ENCODE measurements at places on chromosomes 5 and 9.
A peak's percentile ranks its signal among the peaks of the same experiment; 100 is the strongest.

DNA sequence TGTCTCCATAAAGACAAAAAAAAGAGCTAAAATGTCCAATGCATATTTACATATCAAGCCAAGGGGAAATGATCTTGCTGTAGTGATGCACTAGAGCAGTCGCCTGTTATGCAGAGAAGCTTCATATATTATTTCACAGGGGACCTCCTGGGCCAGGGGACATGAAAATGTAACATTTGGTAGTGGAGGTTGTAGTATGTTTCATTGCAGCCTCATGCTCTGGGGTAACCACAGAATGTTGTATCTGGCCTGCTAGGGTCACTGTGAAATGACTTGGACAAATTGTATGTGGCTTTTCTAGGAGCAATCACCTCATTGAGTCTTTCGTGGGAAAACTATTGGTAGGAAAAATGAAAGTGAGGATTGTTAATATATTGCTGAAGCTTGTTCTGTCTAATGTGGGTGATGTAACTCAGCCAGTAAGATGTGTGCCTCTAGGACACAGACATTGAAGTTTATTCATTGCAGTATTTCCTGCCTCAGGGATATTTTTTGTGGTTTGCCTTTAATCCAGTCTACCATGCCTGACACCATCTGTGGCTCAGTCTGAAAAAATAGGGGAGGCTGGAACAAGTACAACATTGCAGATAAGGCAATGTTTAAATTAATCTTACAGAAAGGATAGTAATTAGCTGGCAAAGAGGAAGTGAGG, 430.8 kb upstream of the TNC start:
- DNase-seq, result no peak

DNA sequence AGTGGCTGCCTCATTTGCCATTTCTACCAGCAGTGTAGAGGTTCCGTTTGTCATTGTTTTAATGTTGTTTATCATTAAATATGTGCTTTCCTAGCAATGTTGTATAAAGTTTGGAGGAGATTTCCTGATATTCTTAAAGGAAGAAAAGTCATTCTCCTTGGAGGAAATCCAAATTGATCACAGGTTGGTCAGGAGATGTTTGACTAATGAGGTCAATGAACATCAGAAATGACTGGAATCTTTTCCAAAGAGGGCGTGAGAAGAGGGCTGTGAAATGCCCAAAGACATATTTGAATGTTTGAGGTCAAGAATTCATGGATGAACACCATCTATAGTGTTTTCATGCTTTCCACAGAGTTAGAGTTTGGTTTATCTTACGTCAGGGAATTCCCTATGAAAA, 471.3 kb downstream of the MAT2B start:
- no peak for DNase-seq

DNA sequence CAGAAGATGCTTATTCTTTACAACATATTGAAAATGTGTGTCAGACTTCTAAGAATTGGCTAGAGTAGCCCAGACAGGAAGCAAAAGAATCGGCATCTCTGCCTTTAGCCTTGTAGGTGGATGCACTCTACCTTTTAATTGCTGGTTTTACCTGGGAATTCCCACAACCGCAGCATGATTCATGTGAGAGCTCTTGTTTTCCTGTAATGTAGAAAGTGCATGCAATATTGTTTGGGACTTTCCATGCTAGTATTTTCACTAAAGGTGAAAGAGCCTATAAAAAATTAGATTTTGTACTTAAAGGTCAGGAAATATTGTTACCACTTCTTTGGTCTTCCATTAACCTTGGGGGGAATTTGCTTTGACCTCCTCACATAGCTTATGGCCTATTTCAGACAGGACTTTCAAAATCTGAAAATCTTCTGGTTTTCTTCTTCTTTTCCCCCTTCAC, 89.8 kb downstream of the NTRK2 start:
- peak; percentile 11 for DNase-seq

- no peak for DNase-seq
Observed at GRCh38 chr5:180340856-180341255, 12.3 kb downstream of the GFPT2 start.

GRCh38 chr5:225334-225733, 7.2 kb downstream of the SDHA start:
- no peak for DNase-seq

DNA sequence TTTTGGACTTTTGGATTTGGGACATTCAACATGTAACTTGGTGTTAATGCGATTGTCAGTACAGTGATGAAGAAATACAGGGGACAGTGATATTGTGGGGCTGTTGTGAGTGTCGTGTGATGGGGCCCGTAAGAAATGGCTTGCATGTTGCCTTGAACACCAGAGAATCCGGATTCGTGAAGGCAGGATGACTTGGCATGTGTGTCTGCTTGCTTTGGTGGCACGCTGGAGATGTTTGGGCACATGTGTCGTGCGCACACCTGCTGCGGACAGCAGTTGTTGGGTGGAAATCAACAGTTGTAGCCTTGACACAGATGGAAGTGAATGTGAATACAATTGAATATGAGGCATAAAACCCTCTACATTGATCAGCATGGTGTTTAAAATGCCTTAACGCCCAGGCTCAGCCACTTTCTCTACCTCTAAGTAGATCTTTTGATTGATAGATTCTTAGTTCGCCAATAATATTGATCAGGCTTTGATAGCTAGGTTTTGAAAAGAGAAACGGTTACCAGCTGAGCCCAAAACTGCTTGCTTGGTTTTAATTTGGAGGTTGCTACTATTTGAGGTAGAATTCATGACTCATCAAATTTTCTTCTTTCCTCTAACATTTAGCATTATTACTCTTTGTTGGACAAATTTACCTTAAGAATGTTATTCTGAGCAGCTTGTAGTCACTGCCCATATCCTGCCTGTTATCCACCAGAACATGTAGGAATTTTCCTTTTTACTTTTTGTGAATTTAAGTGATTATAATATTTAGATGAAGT, 94.4 kb downstream of the TRIO start:
- no peak for DNase-seq

DNA sequence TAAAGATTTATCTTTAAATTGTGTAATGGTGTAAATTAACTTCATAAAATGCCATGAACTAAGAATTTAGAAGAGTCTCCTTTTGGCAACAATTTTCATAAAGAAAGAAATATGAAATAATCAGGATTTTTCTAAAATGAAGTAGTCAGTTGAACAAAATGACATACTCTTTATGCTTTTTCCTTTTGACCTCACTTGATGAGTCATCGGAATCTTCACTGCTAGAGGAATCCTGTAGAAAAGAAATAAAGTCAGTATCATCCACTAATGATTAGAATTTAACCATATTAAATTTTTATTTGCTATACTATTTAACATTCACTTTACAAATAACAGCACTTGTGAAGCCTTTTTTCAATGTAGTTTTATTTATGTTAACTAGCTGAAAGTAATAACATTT, 26.1 kb downstream of the CHD1 start:
- no peak for DNase-seq

DNA sequence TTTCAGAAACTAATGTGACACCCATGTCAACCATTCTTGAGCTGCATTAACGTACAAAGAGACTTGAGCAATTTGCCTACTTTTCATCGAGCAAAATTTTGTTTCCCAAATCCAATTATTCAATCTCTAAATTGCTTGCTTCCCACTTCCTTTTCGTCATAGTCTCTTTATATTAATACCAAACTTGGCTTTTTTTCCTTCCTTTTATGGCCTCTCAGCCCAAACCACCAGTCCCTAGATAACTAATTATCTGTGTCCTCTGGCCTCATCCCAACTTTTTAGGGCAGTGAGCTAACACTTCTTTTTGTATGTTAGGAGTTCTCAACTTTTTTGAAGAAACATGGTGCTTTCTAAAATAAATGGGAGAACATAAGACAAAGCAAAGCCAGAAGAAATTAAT, 155.5 kb upstream of the S1PR3 start:
- no peak for DNase-seq

- no peak for DNase-seq
Observed at GRCh38 chr5:56876327-56876726, 33.1 kb upstream of the SETD9 start.

DNA sequence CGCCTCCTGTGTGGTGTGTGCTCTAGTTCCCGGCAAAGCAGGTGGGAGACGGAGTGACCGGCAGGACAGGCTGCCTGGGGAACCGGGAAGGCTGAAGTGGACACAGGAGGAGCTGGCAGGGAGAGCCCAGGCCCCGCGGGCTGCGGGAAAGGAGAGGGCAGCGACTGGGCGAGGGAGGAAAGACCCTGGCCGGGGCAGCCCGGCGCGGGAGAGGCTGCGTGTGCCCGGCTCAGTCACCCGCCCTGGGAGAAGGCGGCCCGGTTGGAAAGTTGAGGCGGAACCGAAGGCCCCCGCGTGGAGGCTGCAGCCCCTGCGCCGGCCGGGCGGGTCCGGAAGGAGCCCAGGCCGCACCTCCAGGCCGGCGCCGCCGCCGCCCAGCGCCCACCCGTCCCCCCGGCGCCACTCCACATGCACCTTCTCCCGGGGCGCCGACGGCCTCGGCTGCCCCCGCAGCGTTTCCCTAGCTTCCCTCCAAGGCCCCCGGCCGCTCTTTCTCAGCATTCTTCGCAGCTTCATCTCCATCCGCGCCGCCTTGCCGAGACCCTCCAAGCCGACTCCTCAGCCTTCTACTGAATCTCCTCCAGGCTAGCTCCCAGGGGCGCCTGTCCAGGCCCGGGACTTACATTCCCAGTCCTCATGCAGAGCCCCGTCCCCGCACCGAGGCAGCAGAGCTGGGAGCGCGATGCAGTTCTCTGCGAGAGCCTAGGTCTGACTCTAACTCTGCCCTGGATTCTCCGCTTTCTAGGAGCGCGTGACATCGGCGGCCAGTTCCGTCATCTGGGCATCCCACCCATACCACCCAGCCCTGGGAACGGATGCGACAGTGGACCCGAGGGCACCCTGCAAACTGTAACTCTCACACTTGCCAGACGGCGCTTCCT, 152.0 kb downstream of the ERCC6L2 start:
- no peak for DNase-seq

DNA sequence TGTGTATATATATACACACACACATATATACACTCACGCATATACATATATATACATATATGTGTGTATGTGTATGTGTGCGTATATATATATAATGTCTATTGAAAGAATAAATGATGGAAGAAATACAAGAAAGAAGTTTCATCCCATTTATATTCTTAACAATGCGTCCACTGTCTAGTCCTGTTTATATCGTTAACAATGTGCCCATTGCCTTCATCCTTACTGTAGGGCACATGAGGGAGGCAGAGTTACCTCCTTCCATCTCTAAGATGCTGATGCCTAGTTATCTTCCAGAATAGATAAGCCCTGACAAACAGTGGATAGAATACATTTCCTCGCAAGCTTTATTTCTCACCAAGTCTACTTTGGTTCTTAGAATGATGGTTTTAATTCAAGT, 389.8 kb upstream of the SEMA6A start:
- no peak for DNase-seq

GRCh38 chr5:173451651-173452050, 123.4 kb upstream of the STC2 start:
- DNase-seq, result no peak

DNA sequence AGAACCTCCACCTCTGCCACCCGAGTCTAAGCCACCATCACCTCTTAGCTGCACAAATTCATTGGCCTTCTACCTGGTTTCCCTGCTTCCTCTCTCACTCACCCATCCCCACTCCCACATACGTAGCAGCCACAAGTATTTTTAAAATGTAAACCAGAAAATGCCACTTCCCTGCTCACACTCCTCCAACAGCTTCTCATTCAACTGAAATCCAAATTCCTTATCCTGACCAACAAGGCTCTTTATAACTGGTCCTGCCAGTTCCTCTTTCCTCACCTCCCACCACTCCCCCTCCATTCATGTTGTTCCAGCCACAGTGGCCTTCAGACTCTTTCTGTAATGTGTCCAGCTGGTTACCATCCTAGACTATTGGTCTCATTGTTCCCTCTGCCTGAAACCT, 25.0 kb upstream of the PALM2AKAP2 start:
- DNase-seq, result no peak

DNA sequence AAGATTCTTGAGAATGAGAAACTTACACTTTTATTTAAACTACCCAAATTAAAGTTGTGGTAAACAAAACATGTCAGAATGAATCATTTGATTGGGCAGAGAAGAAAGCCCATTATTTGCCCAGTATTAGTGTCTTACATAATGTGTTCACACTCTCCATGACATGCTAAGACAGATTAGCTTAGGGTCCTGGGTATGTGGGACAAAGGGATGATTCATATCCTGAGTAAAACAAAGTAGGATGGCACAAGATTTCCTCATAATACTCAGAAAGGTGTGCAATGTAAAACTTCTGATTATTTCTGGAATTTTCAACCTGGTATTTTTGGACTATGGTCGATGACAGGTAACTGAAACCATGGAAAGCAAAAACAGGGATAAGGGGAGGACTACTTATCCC, 183.9 kb upstream of the POU5F2 start:
- no peak for DNase-seq

DNA sequence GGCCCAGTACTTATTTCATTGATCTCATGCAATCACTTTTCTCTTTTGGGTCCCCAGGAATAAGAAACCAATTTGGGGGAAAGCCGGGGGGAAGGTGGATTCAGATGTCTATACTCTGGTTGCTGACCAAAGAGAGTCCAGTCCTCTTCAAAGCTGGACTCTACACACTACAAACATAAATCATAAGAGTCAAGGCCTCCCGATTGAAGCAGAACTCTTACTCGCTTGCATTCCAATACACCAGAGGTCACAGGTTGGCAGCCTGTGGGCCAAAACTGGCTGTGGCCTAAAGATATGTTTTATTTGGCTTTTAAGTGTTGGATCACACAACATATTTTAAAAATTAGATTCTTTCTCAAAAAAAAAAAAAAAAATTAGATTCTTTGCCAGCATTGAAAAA, 311.4 kb upstream of the MSX2 start:
- no peak for DNase-seq

DNA sequence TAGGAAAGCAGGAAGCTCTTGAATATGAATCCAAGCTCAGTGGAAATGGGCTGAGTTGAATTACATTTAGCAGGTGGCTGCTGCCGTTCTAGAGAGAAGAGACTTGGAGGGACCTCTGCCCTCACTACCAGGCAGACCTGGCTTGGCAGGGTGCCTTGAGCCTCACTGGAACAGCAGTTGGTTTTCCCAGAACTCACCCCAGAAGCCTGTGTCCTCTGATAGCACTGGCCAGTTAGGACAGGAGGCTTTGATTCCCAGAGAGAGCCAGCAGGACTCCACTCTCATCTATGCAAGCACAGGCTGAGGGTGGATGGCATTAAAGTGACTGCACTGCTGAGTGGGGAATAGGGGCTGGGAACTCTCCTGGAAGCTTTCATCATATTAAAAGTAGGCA, 54.8 kb downstream of the PWWP2A start:
- no peak for DNase-seq

GRCh38 chr9:125986966-125987365, 239.8 kb downstream of the PBX3 start:
- no peak for DNase-seq

DNA sequence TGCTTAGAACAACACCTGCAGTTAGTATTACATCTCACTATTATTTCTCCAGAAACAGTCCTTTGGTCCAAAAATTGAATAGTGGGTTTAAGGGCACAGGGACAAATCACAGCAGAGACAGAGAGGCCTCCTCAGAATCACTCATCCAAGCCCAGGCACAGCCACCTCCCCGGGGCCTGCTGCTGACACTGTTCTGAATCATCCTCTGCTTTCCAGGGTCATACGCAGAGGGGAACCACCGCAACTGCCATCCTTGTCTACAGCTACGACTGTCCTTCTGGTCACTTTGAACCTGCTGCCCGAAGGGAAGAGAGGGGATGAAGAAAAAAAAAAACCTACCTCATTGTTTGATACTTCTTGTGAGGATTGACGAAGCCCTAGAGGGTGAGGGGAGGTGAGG, 35.3 kb upstream of the MAN2A1 start:
- no peak for DNase-seq

Measured in activated T-helper 9 cell treated with anti-CD3 and anti-CD28 coated beads, Interleukin-2, amount 50 U/mL, for 16 hours (primary cell).